ENCODE measurements at places on chromosomes 12 and 14.
A peak's percentile ranks its signal among the peaks of the same experiment; 100 is the strongest.

DNA sequence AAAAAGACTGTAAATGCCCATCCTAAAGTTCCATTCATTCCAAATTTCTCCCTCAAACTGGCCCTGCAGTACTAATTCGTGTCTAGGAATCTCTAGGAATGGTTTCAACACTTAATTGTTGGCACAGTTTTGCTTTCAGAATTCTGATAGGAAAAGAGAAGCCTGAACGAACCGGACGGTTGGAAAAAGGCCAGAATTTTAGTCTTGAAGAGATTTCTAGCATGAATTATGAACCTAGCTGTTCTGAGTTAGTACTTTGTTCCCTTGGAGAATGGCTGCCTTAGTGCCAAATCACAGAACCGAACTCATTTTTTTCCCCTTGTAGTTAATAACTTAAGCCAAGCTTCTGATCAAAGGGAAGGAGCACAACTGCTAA, 262.6 kb downstream of the ADAMTS20 start:
- DNase-seq = no peak

DNA sequence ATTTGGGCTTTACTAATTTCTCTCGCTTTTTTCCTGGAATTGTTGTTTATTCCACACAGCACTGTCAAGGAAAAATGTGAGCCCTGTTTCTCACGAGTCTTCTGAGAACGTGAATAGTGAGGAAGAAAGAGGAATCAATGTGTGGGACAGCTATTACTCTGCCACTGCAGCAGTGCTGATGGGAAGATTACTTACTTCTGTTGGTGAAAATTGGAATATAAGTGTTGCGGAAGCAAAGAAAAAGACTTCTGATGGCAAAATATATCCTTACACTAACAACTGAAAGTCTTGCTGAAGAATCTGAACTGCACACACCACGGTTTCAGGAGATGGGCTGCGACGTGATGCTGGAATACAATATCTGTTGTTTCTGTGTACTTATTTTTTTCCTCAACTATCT, 884.2 kb downstream of the AACS start:
- no peak for DNase-seq

DNA sequence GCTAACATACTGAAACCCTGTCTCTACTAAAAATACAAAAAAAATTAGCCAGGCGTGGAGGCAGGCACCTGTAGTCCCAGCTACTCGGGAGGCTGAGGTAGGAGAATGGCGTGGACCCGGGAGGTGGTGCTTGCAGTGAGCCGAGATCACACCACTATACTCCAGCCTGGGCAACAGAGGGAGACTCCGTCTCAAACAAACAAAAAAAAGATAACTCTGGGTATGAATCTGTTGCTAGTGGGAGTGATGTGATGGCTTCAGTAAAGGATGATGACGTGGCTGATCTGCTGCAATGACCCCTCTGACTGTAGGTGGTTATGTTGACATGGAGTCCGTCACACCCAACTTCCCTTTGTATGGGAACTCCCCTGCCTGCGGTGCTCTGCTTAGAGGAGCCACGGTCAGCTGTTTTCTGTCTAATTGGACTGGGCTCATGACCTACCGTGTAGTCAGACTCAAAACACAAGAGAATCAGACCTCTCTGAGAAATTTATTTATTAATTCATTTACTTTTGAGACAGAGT, 59.1 kb upstream of the MED13L start:
- DNase-seq = peak; percentile 67

- DNase-seq = no peak
Observed at GRCh38 chr12:3204730-3205531, 127.8 kb downstream of the TSPAN9 start.

- DNase-seq = no peak
Observed at GRCh38 chr14:71411285-71411595, 504.0 kb downstream of the PCNX1 start.

GRCh38 chr12:40011775-40012129, 94.1 kb downstream of the SLC2A13 start:
- DNase-seq = no peak

DNA sequence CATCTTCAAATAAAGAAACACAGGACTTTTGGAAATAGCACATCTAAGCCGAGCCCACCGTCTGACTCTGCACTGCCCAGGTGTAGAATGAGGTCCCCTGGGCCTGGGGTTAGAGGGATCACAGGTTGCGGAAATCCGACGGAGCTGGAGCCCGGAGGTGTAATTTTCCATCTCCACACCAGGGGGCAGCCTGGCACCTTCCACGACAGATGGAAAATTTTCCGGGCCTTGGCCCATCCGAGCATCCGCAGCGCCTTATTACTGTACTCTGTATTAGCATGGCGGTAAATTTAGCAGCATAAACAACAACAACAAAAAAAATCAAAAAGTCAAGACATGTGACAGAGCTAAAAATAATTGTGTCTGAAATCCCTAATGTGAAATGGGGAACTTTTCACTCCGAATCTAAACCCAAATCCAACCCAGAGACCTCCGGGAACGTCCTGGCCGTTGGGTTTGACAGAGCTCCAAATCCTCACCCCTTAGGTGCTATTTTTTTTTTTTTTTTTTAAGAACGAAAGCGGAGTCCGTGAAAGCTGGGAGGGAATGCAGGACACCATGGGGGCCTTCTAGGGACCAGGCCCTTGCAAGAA, 93.9 kb downstream of the KSR2 start:
- no peak for DNase-seq

- no peak for DNase-seq
Observed at GRCh38 chr14:72683787-72684186, 210.1 kb downstream of the DPF3 start.

- DNase-seq = no peak
Observed at GRCh38 chr12:113145720-113146551, 3.6 kb upstream of the CFAP73 start.

DNA sequence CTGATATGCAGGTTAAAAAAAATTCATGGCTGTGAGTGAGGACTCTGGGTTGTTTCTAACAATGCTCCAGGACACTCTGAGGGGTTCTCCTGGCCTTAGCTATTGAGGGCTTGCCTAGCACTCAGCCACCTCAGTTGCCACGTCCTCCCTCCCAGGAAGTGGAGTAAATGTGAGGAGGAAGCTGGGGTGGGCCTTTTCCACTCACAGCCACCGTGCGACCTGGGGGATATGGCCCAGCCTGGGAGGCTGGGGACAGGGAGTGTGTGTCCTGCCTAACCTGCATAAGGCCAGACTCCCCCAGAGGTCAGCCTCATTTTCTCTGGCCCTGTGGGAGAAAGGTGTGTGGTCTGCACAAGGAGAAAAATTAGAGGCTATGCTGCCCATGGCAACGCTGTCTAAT, 83.3 kb downstream of the CRACR2A start:
- DNase-seq = no peak

GRCh38 chr12:87120440-87120839, 864.2 kb upstream of the MGAT4C start:
- no peak for DNase-seq

DNA sequence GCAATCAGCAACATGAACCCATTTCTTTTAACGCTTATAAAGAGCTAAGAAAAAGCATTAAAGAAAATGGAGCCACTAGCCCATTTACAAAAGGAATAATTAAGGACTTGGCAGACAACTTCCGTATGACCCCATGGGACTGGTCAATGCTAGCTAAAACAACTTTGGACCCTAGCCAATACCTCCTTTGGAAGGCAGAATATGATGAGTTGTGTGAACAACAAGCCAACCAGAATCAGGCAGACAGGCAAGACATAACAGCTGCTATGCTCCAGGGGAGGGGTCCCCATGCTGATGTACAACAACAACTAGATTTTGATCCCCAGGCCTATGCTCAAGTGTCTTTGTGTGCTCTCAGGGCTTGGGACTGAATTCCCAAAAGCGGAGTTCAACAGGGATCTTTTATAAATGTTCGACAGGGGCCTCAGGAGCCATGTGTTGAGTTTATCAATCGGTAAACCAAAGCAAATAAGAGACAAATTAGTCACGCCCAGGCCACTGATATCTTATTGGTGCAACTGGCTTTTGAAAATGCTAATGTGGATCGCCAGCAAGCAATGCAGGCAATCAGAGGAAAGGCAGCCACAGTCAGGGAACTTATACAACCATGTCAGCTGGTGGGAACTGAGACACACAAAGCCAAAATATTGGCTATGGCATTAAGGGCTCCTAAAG, 254.4 kb upstream of the DIO2 start:
- DNase-seq = no peak

DNA sequence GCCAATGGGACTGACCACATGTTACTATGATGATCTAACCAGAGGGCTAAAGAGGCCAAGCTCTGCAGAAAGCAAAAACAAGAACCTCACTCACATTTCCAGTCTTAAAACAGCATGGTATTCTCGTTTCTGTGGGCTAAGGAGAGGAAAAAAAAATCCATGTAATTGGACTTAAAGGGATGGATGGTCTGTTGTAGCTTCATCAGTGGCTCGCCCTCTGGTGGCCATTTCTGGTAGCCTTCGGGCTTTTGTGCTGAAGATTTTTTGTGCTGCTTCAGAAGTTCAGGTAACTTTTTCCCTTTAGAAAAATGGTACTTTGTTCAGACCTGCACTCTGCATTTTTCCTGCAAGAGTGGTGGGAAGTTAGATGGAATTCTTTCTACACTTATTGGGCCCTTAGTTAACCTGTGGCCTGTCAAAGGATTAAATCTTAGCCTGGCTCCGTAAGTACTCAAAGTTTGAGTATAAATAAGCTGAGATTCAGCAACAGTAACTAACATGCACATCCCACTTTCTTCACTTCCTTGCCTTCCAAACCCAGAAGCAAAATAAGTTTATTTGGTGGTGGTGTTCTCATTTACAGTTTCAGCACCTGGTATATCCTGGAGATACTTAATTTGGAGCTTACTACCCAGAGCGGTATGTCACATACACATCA, 22.3 kb downstream of the DCAF4 start:
- DNase-seq = peak; percentile 11

DNA sequence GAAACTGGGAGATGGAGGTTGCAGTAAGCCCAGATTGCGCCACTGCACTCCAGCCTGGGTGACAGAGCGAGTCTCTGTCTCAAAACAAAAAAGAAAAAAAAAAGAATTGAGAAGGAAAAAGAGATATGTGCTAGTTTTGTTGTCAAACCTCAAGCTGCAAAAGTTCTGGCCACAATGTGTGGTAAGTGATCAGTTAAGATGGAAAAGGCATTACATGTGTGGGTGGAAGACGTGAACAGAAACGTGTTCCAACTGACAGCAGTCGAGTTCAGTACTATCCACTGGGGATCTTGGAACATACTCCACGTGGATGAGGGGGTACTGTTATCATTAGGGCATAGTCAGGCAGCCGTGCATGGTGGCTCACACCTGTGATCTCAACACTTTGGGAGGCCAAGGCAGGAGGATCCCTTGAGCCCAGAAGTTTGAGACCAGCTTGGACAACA, 17.3 kb downstream of the GPR68 start:
- no peak for DNase-seq

- DNase-seq = no peak
Observed at GRCh38 chr12:14185427-14186192, 179.9 kb upstream of the ATF7IP start.

DNA sequence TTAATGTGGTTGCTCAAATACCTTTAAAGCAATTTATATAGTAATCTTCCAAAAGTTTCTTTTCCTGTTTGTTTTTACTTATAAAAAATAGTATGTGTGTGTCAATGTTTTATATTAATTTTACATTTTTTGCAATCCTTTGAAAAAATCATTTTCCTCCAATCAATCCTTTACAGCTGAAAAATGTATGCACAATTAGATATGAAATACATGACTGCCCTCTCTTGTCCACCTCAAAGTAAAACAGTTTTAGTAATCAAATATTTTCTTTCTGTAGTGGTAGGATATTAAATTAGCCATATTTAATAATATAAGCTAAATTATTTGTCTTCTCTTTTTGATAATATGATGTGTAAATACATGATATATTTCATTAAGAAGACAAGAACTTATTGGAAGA, 269.9 kb downstream of the ADAMTS20 start:
- DNase-seq = no peak
